ENCODE measurements at places on chromosomes 5 and 9. TPM values are rescaled to one million over a fixed set of nuclear protein-coding genes. Genes with fewer than 3 reads are reported as not detected.
A peak's percentile ranks its signal among the peaks of the same experiment; 100 is the strongest.

DNA sequence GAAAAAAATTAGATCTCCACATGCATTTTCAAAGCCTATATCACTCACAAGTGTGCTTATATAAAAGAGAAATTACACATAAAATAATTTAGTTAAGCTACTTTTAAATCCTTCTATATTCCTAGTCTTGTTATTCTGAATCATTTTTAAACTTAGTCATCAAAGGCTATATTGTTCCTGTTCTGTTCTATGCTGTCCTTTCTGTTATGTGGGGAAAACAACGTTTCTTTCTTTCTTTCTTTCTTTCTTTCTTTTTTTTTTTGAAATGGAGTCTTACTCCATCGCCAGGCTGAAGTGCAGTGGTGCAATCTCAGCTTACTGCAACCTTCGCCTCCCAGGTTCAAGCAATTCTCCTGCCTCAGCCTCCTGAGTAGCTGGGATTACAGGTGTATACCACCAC is 389.2 kb upstream of the FTMT start:
- DNase-seq, result no peak
- H3K4me1 ChIP-seq, result no peaks in the 10 kb centered on the region
- no peaks in the 10 kb centered on the region for H3K27me3 ChIP-seq
- no peak overlapping the region for H3K4me3 ChIP-seq
- no peak overlapping the region for H3K27ac ChIP-seq

GRCh38 chr9:36164989-36165388 is 4.2 kb upstream of the CCIN start:
- DNase-seq, result peak; percentile 52
- no peaks in the 10 kb centered on the region for H3K27me3 ChIP-seq
- H3K27ac ChIP-seq, result no peak overlapping the region
- no peaks in the 10 kb centered on the region for H3K36me3 ChIP-seq
- no peak overlapping the region for H3K4me3 ChIP-seq
- H3K4me1 ChIP-seq, result no peaks in the 10 kb centered on the region

MRPL22 gene
- total RNA-seq, result 27.8 TPM

CKMT2 gene
- total RNA-seq, result 24.1 TPM

DNA sequence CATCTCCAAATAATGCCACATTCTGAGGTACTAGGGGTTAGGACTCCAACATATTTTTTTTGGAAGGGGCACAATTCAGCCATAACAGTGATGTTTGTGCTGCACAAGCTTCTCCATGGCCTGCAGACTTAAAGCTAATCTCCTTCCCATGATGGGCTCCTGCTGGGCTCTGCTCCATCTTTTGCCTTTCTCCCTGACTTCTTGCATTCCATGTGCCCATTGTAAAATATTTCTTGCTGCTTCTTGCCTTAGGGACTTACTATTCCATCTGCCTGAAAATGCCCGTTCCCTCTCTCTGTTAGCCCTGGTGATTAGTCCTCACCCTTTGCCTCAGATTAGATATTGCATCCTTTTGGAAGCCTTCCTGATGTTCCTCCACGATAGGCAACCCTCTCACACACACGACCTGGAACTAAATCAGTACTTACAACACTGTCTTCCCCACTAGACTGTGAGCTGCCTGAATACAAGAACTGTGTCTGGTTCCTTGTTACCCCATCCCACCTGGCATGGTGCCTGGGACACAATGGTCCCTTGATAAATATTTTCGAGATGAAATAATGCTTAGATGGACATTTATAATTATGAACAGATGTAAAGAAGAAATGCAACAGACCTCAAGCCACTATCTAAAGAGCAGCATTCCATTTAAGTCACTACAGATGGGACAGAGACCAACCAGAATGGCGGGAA is 33.5 kb downstream of the OR1J1 start:
- H3K27ac ChIP-seq, result no peak overlapping the region
- no peak for DNase-seq
- no peaks in the 10 kb centered on the region for H3K4me1 ChIP-seq

AGXT2 gene
- total RNA-seq, result not detected

OXCT1 gene
- total RNA-seq, result 32.1 TPM
